ENCODE measurements at places on chromosomes 13 and 19. TPM values are rescaled to one million over a fixed set of nuclear protein-coding genes. Genes with fewer than 3 reads are reported as not detected.

Gene KLK12
- not detected for total RNA-seq

Gene CLEC11A
- 20.6 TPM for total RNA-seq

Gene HIF3A
- 10.4 TPM for total RNA-seq

Gene OPA3
- total RNA-seq = 6.6 TPM

Gene CPT1C
- total RNA-seq = 2.8 TPM

GRCh38 chr19:51550848-51551672 is 19.6 kb upstream of the SIGLEC6 start:
- H3K4me1 ChIP-seq = no peaks in the 10 kb centered on the region
- H3K27ac ChIP-seq = no peak overlapping the region
- no peak overlapping the region for H3K4me3 ChIP-seq

DNA sequence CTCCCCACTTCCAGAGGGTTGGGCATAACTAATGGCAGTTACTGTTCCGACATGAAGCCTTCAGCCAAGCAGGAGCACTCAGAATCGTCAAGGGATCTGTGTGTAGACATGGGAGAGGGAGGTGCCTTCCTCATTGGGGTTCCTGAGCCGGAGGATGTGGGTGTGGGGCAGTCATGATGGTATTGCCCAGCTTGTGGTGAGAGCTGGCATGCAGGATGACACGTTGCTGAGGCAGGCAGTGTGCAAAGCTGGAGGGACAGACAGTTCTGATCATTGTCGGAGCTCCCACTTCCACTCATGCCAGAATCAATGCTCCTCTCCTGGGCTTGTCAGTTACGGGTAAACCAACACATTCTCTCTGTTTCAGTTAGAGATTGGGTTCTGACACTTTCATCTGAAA is 83.9 kb upstream of the TSC22D1 start:
- no peak overlapping the region for H3K27ac ChIP-seq
- DNase-seq = no peak
- no peaks in the 10 kb centered on the region for H3K4me1 ChIP-seq
- H3K4me3 ChIP-seq = no peak overlapping the region

- peak overlapping the region; percentile 86 for H3K4me3 ChIP-seq
- no peak for DNase-seq
- H3K4me1 ChIP-seq = no peaks in the 10 kb centered on the region
- no peaks in the 10 kb centered on the region for H3K27me3 ChIP-seq
- H3K27ac ChIP-seq = no peak overlapping the region
These were observed 1.2 kb downstream of the ZNF256 start for GRCh38 chr19:57946316-57946715.

DNA sequence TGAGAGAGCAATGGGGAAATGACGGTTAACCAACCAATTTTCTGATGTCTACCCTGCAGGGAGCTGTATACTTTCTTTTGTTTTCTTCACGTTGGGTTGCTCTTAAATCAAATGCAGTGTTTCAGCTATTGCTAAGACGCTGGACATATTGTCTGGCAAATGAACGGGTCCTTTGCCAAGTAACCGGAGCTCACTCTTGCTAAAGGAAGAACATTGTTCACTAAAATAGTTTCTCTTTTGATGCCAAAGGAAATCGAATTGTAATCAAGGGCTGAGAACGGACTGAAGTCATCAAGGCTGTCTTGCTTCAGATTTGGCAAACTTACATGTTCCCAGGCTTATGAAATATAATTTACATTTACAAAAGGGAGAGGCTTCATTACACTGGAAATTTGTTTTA is 142.3 kb upstream of the ARGLU1 start:
- H3K36me3 ChIP-seq = no peaks in the 10 kb centered on the region
- DNase-seq = no peak
- H3K4me3 ChIP-seq = peak overlapping the region; percentile 50
- peaks cover 4% of the 10 kb centered on the region for H3K4me1 ChIP-seq
- H3K27me3 ChIP-seq = no peaks in the 10 kb centered on the region
- H3K27ac ChIP-seq = peak overlapping the region; percentile 46

- DNase-seq = no peak
- H3K4me1 ChIP-seq = no peaks in the 10 kb centered on the region
- no peaks in the 10 kb centered on the region for H3K27me3 ChIP-seq
- H3K36me3 ChIP-seq = no peaks in the 10 kb centered on the region
- no peak overlapping the region for H3K4me3 ChIP-seq
These were observed 14.9 kb downstream of the ZNF443 start for GRCh38 chr19:12425888-12426274.

DNA sequence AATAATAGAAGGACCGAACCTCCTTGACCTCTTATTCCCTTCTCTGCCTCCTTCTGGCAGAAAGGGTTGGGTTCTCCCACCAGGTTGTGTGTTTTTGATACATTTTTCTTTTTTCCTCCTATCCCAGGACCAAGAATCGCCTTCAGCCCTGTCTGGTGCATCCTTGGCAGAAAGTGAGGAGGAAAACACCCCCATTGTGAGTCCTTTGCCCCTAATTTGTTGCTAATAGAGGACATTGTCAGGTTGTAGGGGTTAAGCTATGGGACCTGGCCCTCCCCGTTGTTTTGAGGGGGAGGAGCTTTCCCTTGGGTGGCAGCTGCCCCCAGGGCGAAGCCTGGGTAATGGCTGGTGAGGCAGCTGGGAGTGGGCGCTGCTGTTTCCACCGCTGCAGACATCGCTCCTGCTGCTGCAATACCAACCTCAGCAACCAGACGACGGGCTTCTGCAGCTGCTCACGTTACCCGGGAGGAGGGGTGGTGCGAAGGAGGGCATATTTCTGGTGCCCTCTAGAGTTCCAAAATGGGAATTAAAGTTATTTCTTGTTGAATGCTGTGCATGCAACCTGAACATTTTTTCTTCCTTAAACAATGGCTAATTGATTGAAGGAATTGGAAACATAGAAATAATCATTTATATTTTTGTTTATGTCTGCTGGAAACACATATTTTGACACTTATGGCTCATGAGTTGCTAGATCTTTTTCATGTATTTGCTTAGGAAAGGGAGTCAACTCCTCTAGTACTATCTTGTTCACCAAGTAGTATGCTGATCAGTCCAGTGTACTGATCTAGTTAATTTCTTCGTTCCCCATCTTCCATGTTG is 1.5 kb downstream of the ZMYM2 start:
- peak; percentile 84 for DNase-seq
- no peaks in the 10 kb centered on the region for H3K27me3 ChIP-seq

GRCh38 chr13:113140677-113141600 is 17.5 kb upstream of the PROZ start:
- no peak overlapping the region for H3K4me3 ChIP-seq
- no peaks in the 10 kb centered on the region for H3K36me3 ChIP-seq
- H3K27ac ChIP-seq = no peak overlapping the region
- DNase-seq = peak; percentile 31
- H3K27me3 ChIP-seq = no peaks in the 10 kb centered on the region

DNA sequence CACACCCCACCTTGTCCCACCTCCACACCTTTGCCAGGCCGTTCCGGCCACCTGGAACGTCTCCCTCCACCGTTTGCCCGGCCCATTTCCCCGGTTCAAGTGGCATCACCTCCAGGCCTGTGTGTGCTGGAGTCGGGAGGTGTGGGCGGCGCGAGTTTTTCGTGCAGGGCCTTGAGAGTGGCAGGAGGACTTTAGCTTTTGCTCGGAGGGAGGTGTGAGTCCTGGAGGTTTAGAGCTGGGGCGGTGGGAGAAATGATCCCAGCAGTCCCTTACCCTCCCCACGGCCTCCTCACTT is 4.3 kb upstream of the PALM start:
- no peaks in the 10 kb centered on the region for H3K4me1 ChIP-seq
- H3K27ac ChIP-seq = no peak overlapping the region
- no peaks in the 10 kb centered on the region for H3K36me3 ChIP-seq
- no peaks in the 10 kb centered on the region for H3K27me3 ChIP-seq

DNA sequence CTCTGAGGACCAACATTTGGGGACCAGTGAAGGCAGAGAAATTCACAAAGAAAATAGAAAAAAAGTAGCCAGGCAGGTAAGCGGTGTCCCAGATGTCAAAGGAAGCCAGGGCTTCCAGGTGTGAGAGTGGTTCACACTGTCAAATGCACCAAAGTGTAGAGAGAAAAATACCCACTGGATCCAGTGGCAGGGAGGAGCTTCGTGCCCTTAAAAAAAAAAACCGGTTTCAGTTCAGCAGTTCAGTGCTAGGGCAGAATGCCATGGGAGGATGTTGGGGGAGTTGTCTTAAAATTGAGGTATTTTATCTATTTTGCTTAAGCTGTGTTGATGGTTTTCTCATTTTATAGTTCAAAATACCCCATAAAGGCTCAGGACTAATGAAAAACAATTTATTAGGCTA is 47.8 kb upstream of the C1QTNF9 start:
- H3K27me3 ChIP-seq = no peaks in the 10 kb centered on the region
- no peaks in the 10 kb centered on the region for H3K36me3 ChIP-seq
- no peak for DNase-seq
- no peaks in the 10 kb centered on the region for H3K4me1 ChIP-seq
- H3K27ac ChIP-seq = no peak overlapping the region
- no peak overlapping the region for H3K4me3 ChIP-seq

DNA sequence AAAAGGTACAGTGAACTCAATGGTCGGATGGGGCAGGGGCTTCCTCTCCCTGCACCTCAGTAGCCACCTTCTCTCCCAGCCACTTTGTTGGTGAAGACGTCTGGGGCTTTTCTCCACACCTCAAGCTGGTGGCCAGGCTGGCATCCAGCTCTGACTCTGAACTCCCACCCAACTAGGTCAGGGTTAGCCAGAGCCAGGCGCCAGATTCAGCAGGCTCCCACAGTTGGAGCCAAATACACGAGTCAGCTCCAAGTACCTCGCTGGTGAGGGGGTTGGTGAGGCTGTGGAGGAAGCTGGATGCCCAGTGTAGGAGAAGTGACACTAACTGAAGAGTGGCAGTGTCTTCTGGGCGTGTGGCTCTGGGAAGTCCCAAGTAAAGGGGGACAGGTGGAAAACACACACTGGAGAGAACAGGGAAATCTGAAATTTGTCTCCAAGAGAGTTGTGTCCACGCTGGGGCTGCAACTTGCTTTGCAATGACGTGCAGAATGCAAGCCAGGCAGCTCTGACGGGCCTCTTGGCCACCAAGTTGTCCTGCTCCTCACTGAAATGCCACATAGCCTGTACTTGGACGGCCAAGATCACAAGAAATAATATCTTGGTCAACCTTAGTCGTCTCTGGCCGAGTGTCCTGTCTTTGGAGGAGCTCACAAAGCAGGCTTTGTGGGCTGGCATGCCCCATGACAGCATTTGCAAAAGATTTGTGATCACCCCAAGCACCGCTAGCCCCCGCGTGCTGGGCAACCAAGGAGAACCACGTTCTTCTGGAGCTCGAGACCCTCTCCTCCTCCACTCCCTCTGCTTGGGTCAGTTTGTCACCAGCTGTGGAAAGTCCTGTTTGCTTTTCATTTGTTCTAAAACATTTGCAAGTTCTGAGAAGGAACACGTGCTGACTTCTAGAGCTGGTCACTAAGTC is 18.1 kb downstream of the SLC7A1 start:
- no peak overlapping the region for H3K4me3 ChIP-seq
- no peak overlapping the region for H3K27ac ChIP-seq
- peaks cover 7% of the 10 kb centered on the region for H3K4me1 ChIP-seq
- H3K27me3 ChIP-seq = no peaks in the 10 kb centered on the region
- DNase-seq = no peak

DNA sequence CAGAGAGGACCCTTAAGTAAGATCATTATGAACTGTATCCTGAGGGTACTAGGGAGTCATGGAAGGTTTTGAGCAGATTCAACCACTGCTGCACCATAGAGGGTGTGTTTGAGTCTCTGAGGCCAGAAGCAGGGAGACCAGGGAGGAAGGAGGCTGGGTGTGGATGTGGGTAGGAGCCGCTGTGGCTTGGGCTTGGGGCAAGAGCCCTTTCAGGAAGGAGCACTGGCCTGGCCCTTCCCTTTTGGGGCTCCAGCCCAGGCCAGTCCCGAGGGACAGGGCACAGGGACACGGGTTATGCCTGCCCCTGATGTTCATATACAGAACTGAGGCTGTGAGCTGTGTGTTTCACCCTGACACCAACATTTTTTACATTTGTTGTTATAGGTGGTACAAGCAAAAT is 7.2 kb downstream of the CIC start:
- no peak overlapping the region for H3K4me3 ChIP-seq
- no peaks in the 10 kb centered on the region for H3K27me3 ChIP-seq
- peaks cover 5% of the 10 kb centered on the region for H3K4me1 ChIP-seq
- peak overlapping the region; percentile 97 for H3K27ac ChIP-seq

- DNase-seq = no peak
- peak overlapping the region; percentile 97 for H3K27ac ChIP-seq
- H3K36me3 ChIP-seq = no peaks in the 10 kb centered on the region
- H3K4me3 ChIP-seq = peak overlapping the region; percentile 47
- no peaks in the 10 kb centered on the region for H3K27me3 ChIP-seq
These were observed 1.2 kb downstream of the CBARP start for GRCh38 chr19:1236576-1236975.

DNA sequence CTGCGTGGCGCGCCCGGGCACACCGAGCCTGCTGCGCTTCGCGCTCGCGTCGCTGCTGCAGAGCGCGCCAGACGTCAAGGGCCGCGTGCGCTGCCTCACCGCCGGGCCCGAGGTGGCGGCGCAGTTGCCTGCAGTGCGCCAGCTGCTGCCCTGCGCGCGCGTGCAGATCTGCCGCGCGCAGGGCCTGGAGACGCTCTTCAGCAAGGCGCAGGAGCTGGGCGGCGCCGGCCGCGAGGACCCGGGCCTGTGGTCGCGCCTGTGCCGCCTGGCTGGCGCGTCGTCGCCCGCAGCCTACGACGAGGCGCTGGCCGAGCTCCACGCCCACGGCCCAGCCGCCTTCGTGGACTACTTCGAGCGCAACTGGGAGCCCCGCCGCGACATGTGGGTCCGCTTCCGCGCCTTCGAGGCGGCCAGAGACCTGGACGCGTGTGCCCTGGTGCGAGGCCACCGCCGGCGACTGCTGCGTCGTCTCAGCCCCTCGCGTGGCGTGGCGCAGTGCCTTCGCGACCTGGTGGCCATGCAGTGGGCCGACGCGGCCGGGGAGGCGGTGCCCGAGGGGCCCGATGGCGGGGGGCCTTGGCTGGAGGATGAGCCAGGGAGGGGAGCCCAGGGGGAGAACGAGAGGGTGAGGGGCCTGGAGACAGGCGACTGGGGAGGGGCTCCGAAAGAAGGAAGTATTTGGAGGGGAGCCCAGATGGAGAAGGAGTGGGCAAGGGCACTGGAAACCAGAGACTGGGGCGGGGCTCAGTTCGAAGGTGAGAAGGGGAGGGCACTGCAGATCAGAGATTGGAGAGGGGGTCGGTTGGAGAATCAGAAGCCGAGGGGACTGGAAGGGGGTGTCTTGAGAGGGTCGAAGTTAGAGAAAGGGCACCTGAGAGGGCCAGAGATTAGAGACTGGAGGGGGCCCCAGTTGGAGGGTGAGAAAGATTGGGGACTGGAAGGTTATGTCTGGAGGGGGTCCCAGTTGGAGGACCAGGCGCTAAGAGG is 24.7 kb downstream of the ZSWIM9 start:
- H3K4me3 ChIP-seq = no peak overlapping the region
- no peak for DNase-seq
- no peaks in the 10 kb centered on the region for H3K4me1 ChIP-seq
- H3K36me3 ChIP-seq = no peaks in the 10 kb centered on the region
- H3K27me3 ChIP-seq = no peaks in the 10 kb centered on the region
